Upper lobe of left lung (tissue), 6 donors: ENCODE measurements at places on chromosomes 2 and 18. TPM values are rescaled to one million over a fixed set of nuclear protein-coding genes. Genes with fewer than 3 reads are reported as not detected.

GRCh38 chr2:39158351-39158750 is 37.5 kb upstream of the SOS1 start:
- no peak for DNase-seq

The LYPD1 gene
- 1.3 TPM for total RNA-seq

DNA sequence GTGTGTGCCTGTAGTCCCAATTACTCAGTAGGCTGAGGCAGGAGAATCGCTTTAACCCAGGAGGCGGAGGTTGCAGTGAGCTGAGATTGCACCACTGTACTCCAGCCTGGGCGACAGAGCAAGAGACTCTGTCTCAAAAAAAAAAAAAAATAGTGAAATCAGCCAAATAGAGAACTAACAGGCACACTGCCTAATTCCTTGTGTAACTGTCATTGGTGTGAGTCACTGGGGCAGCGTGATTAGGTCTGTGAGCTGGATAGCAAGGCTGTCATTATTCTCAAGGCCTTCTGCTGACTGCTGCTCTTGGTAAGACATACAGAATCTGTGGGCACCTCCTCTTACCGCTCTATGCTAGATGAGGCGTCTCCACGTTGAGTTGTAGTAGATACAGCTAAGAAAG is 270.3 kb downstream of the NEDD4L start:
- peak; percentile 82 for DNase-seq

DNA sequence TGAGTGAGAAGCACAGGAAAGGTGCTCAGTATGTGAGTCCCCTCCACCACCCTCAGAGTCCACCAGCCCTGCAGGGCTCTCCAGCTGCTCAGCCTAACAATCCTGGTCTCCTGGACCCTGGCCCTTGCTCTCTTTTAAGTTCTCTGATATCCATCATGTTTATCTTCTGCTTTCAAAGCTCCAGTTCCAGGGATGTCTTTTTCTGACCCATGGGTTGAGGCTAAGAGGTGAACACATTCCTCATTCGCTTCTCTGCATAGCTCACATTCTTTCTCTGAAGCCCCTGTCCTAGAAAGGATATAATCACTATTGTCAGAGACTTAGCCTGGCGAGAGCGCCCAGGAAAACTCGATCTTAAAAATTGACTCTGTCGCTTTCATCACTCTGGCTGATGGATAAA is 86.4 kb downstream of the ARL4C start:
- DNase-seq: no peak

- peak; percentile 60 for DNase-seq
Measured at GRCh38 chr2:131039535-131039907, 53.7 kb downstream of the FAM168B start.

- no peak for DNase-seq
Measured at GRCh38 chr2:58853420-58853819, 612.3 kb upstream of the FANCL start.

DNA sequence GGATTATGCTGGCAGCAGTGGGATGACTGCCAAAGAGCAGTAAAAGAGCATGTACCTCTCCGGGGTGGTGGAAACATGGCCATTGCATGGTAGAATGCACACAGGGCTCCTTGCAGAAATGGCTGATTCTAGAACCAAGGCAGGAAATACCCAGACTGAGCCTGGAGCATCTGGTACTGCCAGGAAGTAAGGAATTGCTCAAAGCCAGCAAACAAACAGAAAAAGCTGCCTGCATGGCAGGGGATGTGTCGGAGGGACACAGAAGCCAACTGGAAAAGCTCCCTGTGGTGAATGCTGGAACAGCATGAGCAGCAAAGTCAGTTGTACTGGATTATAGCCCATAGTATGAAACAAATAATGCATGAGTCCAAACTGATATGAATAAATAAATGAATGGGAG is 78.0 kb upstream of the NFATC1 start:
- DNase-seq: no peak

GRCh38 chr2:190881084-190881597 is 520 bp downstream of the GLS start:
- DNase-seq: no peak

DNA sequence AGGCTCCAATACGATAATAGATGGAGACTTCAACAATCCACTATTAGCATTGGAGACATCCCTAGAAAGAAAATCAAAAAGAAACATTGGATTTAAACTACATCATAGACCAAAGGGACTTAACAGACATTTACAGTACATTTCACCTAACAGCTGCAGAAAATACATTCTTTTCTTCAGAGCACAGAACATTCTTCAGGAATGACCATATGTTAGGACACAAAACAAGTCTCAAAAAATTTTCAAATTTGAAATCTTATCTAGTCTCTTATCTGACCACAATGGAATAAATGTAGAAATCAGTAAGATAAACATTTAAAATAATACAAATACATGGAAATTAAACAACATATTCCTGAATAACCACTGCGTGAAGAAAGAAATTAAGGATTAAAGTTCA is 68.7 kb downstream of the STRADB start:
- no peak for DNase-seq

GRCh38 chr2:38515155-38516074 is 87.3 kb downstream of the HNRNPLL start:
- peak; percentile 69 for DNase-seq

DNA sequence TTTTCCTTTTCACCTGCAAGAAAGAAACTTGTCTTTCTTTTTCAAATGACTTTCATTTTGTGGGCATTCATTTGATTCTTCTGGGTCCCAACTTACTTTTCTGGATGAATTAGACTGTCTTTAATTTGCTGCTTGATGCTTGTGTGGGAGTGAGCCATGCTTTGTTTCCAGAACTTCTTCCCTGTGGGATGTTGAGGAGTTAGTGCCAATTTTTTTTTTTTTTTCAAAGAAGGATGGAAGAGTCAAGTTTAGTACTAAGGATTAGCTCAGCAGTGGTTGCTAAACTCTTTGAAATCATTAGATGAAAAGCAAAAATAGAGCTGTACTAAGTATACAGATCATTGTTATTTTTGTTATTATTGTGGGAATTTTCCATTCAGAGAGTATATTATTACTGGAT is 17.2 kb upstream of the KCTD1 start:
- no peak for DNase-seq

The HDHD2 gene
- 19.0 TPM for total RNA-seq

GRCh38 chr18:78319961-78320360 is 659.7 kb upstream of the SALL3 start:
- no peak for DNase-seq

DNA sequence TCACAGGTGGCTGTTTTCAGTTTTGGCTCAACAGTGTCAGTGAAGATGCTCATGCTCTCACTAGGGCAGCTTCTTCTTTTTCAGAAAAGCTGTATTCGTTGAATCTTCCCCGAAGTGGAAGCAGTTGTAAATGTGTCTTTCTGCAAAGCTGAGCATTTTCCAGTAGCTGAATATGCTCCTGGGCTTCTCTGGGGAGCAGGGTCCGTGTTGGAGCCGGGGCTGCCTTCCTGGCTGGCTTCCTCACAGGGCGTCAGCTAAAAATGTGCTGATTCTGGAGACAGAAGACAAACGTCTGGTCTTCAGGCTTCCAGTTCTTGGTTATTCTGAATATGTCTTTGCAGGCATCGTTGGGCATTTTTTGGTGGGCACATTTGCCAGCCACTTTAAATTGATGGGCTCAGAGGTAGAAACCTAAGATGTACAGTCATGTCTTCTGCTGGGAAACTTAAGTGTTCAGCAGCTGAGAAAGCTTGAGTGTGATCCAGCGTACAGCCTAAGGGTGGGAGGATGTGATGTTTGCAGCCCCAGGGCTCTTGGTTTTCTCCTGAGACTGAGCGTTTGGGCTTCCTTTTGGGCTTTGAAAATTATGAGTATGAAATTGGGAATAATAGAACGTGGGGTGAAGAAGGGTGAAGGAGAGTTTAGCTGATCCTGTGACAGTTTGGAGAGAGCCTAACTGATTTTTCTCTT is 19.0 kb downstream of the SETBP1 start:
- no peak for DNase-seq

GRCh38 chr18:69064063-69064462 is 266.2 kb downstream of the CCDC102B start:
- no peak for DNase-seq

GRCh38 chr18:36613069-36613468 is 215.7 kb downstream of the TPGS2 start:
- DNase-seq: no peak

GRCh38 chr2:83261591-83262136 is 1197.4 kb downstream of the SUCLG1 start:
- DNase-seq: no peak

The TRIM43 gene
- not detected for total RNA-seq

GRCh38 chr2:126639276-126639675 is 16.7 kb upstream of the GYPC start:
- no peak for DNase-seq

DNA sequence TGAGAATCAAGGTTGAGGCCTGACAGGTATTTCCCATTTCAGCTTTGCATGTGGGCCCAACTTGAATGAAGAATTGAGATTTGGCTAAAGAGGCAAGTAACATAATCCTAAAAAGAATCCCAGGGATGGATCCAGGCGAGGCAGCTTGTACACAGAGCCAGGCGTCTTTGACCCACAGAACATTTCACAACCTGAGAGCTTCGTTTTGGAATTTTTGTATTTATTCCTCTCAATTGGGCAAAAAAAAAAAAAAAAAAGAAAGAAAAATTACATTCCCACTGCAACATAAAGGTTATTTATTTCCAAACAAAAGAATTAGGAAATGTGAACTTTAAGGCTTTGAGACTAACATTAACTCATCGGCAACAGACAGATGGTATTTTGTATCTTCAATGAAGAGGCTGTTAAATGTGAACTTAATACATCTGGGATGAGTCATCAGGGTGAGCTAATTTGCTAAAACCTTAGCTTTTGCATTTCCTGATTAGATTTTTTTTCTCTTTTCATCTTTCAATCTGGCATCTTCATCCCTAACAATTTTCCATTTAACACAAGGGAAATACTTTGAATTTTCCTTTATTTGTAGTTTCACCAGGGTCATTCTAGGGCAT is 478.5 kb upstream of the TNP1 start:
- DNase-seq: no peak

The ARL6IP6 gene
- total RNA-seq: 17.1 TPM

The ICA1L gene
- 3.0 TPM for total RNA-seq

- DNase-seq: no peak
Measured at GRCh38 chr2:43040084-43040854, 186.1 kb downstream of the ZFP36L2 start.

- DNase-seq: no peak
Measured at GRCh38 chr2:32289165-32289999, 11.7 kb downstream of the YIPF4 start.

The UGT1A8 gene
- not detected for total RNA-seq

The RNASEH1 gene
- total RNA-seq: 18.4 TPM

- no peak for DNase-seq
Measured at GRCh38 chr18:2302012-2302411, 269.3 kb downstream of the METTL4 start.

- no peak for DNase-seq
Measured at GRCh38 chr2:165902934-165903333, 50.6 kb downstream of the TTC21B start.

GRCh38 chr2:38181806-38182491 is 106.0 kb upstream of the CYP1B1 start:
- no peak for DNase-seq

The NEU4 gene
- total RNA-seq: not detected

The RANBP2 gene
- 46.1 TPM for total RNA-seq

The KCNJ3 gene
- total RNA-seq: not detected

GRCh38 chr2:127859712-127860085 is 1.7 kb upstream of the POLR2D start:
- peak; percentile 83 for DNase-seq

GRCh38 chr2:10392951-10393639 is 55.0 kb downstream of the ODC1 start:
- no peak for DNase-seq

- no peak for DNase-seq
Measured at GRCh38 chr2:216477283-216478035, 21.2 kb upstream of the RPL37A start.

The LOXHD1 gene
- total RNA-seq: 7.3 TPM

GRCh38 chr18:66647671-66648070 is 43.8 kb upstream of the CDH19 start:
- no peak for DNase-seq

DNA sequence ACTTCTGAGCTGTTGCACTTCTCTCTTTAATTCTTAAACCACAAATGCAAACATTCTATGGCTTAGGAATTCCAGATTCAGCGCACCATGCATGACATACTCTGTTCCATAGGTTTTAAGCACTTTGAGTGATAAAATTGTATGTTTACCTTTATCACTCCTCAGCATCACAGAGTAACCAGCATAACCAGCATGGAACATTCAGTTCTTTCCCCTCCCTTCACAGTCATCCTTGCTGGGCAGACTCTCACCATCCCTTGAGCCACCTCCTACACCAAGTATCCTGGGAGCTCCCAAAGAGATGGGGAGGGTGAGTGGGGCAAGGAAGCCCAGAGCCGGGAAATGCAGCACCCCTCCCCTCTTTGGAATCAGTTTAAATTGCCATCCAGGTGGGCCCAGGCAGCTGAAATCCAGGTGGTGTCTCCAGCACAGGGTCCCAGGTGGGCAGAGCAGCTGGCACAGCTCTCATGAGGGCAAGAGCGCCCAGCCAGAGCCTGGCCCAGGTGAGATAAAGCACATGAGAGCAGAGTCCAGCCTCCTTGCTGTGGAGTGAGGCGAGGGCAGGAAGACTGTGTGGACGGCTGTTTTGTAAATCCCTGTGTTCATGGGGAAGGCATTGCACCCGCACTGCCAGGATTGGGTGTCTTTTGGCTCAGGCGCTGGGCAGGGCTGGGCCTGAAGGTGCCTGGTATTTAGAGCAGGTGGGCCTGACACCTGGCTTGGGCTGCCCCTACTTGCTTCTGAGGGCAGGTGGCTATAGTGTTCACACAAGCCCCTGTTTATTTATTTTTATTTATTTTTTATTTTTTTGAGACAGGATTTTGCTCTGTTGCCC is 36.8 kb downstream of the LAMA3 start:
- DNase-seq: no peak

- DNase-seq: no peak
Measured at GRCh38 chr2:176285321-176285720, 16.1 kb downstream of the MTX2 start.

DNA sequence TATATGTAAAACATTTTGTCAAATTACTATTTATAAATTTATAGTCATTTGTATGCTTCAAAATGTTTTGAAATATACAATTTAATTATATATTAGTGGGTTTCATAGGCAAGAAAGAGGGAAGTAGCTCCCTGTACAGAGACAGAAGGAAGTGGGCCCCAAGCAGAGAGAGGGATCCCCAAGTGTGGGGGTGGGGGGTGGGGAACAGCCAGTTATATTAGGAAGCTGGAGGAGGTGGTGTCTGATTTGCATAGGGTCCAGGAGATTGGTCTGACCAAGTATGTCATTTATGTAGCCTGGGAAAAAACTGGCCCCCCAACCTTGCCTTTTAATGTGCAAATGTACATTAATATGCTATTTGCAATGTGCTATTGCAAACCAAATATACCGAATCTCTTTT is 76.5 kb upstream of the ZSWIM2 start:
- no peak for DNase-seq

GRCh38 chr2:7022492-7023385 is 105.5 kb downstream of the RNF144A start:
- DNase-seq: no peak
